ENCODE measurements at places on chromosomes 6 and 20. TPM values are rescaled to one million over a fixed set of nuclear protein-coding genes. Genes with fewer than 3 reads are reported as not detected.

Gene BCAS4
- total RNA-seq, result 12.4 TPM

Gene MUCL3
- total RNA-seq, result not detected

Gene WFDC12
- total RNA-seq, result not detected

Gene LRRC73
- total RNA-seq, result 0.26 TPM

Gene TNF
- total RNA-seq, result not detected

Gene CPXM1
- not detected for total RNA-seq

Gene TGM3
- total RNA-seq, result 0.10 TPM

Gene TRIM10
- not detected for total RNA-seq

Gene WDR46
- total RNA-seq, result 29.4 TPM

Gene EFCAB8
- not detected for total RNA-seq

Gene MLN
- not detected for total RNA-seq

Gene CYP24A1
- 0.12 TPM for total RNA-seq

Gene TCEA2
- total RNA-seq, result 31.0 TPM

Gene SLX4IP
- 6.6 TPM for total RNA-seq

All from NCI-H460 (cell line).